T-helper 22 cell (primary cell): ENCODE measurements at places on chromosomes 12 and 14.

GRCh38 chr12:84508851-84509260, 403.7 kb downstream of the SLC6A15 start:
- no peak for DNase-seq

- no peak for DNase-seq
Observed at GRCh38 chr14:34099635-34100034, 148.8 kb upstream of the EGLN3 start.

- no peak for DNase-seq
Observed at GRCh38 chr14:101932673-101933072, 31.7 kb upstream of the DYNC1H1 start.

GRCh38 chr14:91728616-91729183, 3.2 kb downstream of the CATSPERB start:
- no peak for DNase-seq

DNA sequence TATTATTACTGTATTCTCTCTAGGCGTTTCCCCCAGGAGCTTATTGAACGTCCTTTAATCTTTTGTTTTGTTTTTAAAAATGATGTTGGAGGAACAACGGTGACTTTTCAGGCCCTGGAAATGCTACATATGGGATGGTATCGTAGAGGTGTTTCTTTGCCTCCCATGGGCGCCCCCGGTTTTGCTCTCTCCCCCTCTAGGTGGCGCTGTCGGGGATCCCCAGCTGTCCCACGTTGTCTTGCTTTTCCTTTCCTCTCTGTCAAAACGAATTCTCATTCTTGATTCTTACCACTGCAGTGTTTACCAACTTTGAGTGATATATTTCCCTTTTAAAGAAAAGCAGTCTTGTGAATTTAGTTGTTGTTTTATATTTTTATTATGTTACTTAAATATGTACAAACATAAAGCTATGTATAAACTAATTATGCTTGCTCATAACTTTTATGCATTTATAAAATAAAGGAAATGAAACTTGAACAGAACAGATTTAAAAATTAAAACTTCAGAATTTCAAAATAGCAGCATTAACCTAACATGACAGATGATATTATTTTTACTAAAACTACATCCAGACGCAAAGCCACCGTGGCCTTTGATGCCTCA, 171.9 kb downstream of the RGS6 start:
- no peak for DNase-seq

DNA sequence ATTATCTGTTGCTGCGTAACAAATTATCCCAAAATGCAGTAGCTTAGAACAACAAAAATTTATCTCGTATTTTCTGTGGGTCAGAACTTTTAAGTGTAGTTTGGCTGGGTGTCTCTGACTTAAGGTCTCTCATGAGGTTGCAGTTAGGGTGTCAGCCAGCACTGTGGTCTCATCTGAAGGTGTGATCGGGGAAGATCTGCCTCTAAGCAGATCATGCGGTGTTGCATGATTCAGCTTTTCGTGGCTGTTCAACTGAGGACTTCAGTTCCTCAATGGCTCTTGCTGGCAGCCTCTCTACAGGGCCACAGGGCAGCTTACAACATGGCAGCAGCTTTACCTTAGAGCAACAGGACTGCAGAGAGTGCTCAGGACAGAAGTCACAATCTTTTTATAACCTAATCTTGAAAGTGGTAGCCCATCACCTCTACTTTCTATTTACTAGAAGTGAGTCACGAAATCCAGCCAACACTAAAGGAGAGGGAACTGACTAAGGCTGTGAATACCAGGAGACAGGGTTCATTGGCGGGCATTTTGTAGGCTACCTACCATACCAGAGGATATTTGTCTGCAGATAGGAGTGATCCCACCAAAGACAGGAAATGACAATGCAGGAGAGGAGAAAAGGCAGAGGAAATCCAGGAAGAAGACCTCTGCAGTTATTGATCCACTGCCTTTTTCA, 1.8 kb upstream of the TMPRSS12 start:
- no peak for DNase-seq
